ENCODE measurements at places on chromosomes 7 and 10.

GRCh38 chr7:3164380-3164792 is 120.7 kb upstream of the CARD11 start:
- no peak for DNase-seq

DNA sequence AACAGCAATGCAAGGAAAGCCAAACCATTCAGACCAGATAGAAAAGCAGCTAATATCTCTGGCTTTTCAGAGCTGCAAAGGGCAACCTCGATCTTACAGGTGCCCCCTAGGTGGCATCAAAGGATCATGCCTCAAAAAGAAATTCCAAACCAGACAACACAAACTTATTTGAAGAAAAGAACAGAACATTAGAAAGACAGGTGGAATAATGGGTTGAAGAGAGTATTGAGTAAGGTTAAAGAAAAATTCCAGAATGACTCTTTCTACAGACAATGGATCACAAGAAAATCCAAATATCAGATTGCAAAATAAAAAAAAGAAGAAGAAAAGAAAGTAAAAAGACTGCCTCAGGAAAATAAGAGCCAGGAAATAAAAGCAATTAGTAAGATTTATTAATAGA is 213.7 kb downstream of the ELMO1 start:
- DNase-seq, result no peak

GRCh38 chr10:119165171-119166117 is at the start of gene SFXN4:
TSS of gene SFXN4 (minus strand) at chr10:119165714. CDS start at chr10:119165647, 67 bp downstream.
- DNase-seq, result peak; percentile 17

DNA sequence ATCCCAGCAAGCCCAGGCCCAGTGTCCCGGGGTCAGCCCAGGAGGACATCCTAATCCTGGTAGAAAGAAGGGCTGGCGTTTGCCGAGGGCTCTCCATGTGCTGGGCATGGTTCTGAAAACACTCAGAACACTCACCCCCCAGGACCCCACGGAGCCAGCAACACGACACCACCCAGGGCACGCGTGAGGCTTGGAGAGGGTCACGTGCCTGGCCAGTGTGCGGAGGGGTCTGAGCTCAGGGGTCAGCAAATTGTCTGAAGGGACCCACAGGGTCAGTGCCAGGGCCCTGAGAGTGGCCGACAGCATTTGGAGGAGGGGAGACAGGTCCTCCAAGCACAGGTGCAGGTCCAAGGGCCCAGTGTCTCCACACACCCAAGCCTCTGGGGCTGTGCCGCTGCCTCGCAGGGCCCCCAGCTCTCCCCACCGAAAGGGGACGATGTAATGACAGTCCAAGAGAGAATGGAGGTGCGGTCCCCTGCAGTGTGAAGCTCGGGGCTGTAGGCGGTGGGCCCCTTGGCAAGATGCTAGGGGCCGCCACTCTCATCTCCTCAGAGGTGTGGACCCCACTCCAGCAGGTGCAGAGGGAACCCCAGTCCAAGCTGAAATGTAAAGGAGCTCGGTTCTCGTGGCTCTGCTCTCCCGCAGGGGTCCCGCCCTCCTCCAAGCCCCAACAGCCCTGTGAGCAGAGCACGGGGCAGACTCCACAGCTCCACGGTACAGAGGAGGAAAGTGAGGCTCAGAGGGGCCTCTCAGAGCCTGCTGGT is 7.8 kb downstream of the FOXL3 start:
- DNase-seq, result no peak

- DNase-seq, result peak; percentile 58
Observed at GRCh38 chr7:17041324-17041723, 159.5 kb upstream of the AGR3 start.

DNA sequence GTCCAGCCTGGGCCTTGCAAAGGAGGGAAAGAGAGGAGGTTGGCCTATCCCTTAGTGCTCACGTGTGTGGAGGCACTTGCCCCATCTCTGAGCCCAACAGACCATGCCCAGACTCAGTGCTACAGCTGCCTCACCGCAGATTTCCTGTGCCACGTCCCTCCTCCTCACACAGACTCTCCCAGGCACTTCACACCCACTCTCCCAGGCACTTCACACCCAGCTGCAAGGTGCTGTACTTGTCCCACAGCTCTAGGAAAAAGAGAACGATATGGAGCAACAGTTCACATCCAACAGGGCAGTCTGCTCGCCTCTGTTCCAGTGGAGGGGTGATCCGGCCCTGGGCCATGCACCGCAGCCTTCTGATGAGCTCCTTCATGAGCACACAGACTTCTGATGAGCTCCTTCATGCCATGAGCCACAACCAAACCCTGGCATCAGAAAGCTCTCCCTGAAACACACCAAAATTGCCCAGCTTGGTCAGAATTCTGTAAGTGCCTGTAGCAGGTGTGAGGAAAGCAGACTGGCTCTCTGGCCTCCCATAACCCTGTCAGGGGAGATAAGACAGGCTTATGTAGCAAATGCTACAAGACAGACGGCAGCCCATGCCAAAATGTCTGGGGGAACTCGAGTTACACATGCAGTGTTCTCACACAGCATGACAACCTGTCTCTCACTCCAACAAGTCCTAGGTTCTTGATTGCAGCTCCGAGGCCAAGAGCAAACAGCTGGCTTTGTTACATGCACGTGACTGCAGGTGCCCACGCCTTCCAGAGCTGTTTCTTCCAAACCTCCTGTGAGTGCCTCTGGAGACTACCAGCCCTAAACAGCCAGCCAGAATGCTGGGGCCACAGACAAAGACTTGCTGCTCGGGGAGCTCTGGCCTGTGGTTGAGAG is 348.5 kb downstream of the GRID1 start:
- DNase-seq, result no peak

GRCh38 chr7:25777969-25778708 is 373.9 kb upstream of the NFE2L3 start:
- DNase-seq, result no peak

GRCh38 chr10:100634034-100634433 is 98.3 kb downstream of the HIF1AN start:
- DNase-seq, result no peak

- no peak for DNase-seq
Observed at GRCh38 chr10:43110338-43111071, 27.7 kb upstream of the CSGALNACT2 start.

DNA sequence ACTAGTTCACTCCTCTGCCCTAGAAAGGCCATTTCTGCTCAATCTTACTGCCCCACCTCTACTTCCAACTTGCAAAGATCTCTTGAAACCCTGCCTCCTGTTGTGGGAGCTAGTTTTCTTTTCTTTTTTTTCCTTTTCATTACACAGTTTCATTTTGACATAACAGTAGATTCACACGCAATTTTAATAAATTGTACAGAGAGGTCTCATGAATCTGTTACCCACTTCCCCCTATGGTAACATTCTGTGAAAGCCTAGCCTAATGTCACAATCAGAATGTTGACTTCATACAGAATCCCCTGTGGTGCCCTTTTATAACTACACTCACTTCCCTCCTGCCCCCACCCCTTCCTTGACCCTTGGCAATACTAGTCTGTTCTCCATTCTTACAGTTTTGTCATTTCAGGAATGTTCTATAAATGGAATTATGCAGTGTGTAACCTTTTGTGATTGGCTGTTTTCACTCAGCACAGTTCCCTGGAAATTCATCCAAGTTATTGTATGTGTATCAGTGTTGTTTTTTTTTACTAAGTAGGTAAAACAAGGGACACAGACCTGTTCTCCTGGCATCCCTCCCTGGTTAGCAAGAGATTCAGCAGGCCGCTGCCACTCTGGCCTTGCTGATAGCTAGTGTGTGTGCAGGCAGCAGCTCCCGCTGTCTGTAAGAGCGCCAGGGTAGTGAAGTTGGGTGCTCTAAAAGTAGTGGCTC is 21.5 kb downstream of the CHST3 start:
- DNase-seq, result no peak

DNA sequence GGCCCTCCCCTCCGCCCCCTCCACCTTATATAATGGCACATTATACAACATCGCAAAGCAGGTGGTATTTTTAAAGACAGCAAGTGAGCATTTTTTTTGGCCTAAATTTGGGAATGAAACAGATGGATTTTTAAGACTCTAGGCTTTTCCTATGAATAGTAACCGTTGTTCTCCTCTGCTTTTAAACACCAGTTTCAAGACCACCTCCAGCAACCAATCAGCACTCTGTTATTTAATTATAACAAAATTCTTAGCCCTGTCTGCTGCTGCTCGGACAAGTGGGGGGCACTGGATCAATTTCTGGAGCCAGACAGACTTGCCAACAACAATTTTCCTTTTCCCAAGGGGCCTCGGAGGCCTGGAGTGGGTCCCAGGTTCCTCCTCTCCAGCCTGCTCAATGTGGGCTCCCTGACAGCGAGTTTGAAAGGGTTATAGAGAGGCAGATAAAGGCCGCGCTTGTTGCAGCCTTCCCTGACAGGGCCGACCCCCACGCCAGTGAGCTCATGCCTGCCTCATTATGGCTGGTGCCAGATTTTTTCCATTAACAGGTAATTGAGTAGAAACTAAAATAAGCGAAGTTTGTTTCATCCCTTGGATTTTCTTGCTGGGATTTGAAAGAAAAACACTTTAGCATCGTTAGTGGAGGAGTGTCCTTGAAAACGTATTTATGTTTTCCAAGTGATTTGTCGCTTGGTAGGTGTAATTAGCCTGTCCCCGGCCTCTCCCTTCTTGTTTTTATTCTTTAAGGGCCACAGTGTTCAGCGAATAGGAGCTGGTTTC is 227.3 kb downstream of the TCF7L2 start:
- no peak for DNase-seq

GRCh38 chr7:33503014-33503413 is 373.6 kb downstream of the BBS9 start:
- DNase-seq, result no peak

DNA sequence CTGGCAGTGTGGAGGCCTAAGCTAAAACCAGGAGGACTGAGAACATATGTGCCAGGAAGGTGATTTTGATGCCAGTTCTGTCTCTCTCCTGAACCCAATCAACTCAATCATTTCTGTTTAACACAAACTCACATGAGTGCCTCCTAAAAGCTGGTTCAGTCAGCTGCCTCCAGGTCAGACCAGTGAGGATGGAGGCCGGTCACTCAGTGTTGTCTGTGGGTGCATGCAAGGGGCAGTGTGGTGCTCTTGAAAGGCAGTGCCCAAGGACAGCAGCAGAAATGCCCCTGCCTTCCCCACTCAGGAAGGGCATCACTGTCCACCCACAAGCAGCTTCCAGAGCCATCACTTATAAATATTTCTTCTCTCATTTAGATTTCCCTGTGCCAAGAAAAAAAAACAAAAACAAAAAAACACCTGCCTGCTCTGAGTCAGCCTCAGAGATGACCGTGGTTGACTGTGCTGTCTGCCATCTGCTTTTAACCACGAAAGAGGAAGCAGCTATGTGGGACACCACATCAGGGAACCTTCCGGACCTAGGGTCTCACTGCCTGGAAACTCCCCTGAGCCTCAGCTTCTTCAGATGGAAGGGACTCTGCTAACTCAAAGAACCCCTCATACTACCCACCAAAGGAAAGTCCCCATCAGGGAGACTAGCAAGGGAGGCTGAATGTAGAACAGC is 39.1 kb downstream of the VOPP1 start:
- no peak for DNase-seq

GRCh38 chr7:151936207-151936606 is 20.0 kb upstream of the GALNTL5 start:
- DNase-seq, result no peak

DNA sequence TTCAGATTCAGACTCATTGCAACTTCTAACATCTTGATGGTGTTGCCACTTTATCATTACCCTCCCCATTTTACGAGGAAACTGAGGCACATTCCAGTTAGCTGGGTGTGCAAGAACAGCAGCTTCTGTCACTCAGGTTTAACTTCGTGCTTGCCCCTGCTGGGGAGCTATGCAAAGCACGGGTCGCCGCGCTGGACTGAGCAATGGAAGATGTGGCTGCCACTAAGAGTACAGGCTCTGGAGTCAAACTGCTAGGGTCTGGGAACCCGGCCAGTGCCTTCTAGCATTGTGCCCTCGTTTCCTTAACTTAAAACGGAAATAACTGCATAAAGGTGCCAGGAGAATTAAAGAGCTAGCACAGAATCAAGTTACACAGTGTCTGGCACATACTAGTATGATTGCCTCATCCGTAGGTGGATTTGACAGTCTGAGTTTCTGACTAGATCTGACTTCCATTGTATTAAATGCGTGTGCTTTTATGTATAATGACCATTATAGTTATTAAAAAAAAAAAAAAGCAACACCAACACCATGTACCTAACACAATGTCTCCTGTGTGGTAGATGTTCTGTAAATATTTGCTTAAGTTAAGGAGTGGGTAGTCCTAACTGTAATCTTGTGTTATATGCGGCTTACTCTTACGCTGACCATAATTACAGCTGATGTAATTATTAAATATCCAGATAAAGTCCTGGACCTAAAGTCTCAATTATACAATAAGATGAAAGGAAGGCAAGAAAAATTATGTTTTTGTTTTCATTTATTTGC is 842 bp downstream of the ZNF22 start:
- DNase-seq, result no peak

- DNase-seq, result no peak
Observed at GRCh38 chr7:2000153-2000687, 232.5 kb downstream of the MAD1L1 start.

- no peak for DNase-seq
Observed at GRCh38 chr10:47326306-47326926, 4.2 kb downstream of the GDF2 start.

- DNase-seq, result no peak
Observed at GRCh38 chr7:157577061-157577460, 240.3 kb downstream of the DNAJB6 start.

DNA sequence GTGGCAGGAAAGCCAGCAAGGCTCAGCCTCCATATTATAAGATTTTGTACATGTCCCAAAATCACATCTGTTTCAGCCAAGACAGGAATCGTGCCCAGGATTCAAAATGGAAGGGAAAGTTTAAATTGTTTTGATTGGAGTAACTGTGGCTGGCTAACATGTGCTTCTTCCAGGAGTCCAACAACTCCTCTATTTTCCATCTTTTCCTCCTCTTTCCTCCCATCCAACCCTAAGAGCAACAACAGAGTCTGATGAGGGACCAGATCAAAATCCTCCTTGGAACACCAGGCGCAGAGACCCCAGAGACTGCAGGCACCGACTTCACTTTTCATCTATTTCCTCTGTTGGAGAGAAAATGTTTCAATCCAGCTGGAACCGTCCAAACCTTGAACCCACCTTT is 36.0 kb upstream of the SVIL start:
- DNase-seq, result no peak

GRCh38 chr7:99111591-99111990 is 32.3 kb downstream of the SMURF1 start:
- no peak for DNase-seq

DNA sequence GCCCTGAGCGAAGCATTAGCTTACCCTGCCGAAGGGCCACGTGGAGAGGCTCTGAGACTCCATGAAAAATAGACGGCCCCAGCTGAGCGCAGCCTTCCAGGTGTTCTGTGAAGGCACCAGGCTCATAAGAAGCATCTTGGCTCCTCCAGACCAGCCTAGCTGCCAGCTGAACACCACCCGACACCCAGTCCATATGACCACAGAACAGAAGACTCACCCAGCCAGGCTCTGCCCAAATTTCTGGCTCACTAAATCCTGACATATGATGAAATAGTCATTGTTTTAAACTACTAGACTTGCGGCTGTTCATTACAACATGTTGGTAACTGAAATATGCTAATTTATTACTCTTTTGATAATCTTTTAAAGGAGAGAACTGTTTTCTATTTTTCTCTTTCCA is 99.5 kb upstream of the ABI1 start:
- no peak for DNase-seq
